Natural killer cell (primary cell): ENCODE measurements at places on chromosomes 4 and X. TPM values are rescaled to one million over a fixed set of nuclear protein-coding genes. Genes with fewer than 3 reads are reported as not detected.
A peak's percentile ranks its signal among the peaks of the same experiment; 100 is the strongest.

Gene TGIF2LX
- total RNA-seq, result not detected

Gene MTNR1A
- not detected for total RNA-seq

Gene FABP2
- not detected for total RNA-seq

GRCh38 chr4:108694423-108694822, 44.0 kb downstream of the OSTC start:
- H3K4me3 ChIP-seq, result no peak overlapping the region
- no peak for DNase-seq
- no peaks in the 10 kb centered on the region for H3K4me1 ChIP-seq

- H3K36me3 ChIP-seq, result no peaks in the 10 kb centered on the region
- DNase-seq, result peak; percentile 12
- peak overlapping the region; percentile 13 for H3K27ac ChIP-seq
- H3K4me3 ChIP-seq, result peak overlapping the region; percentile 34
- H3K27me3 ChIP-seq, result no peaks in the 10 kb centered on the region
- H3K4me1 ChIP-seq, result peaks cover 7% of the 10 kb centered on the region
Observed at GRCh38 chr4:103098756-103099440, 736 bp downstream of the BDH2 start.

DNA sequence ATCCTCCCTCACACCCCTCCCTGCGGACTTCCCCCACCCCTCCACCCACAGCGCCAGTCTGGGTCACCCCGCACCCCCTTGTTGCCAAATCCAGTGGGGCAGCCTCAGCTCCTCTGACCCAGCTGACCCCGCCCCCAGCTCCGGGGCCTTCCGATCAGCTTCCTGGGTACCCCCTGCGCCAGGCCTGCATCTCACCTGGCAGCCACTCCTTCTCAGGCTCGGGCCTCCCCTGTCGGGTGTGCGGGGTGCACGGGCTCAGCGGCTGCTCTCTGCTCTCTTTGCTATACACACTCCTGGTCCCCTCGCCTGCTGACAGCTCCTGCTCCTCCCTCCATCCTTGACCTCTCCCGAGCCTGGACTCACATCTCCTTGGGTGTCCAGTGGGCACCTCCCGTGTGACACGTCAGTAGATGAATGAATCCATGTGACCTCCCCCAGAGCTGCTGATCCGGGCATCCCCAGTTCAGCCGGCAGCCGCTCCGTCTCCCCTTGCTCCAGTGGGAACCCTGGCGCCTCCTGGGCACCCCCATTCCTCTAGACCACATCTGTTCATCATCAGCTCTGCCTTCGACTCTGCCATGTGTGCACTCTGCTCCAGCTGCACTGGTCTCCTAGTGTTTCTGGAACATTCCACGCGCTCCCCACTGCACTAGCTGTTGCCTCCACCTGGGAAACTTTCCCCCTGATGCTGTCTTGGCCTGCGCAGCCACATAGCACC, 9.9 kb downstream of the CFAP99 start:
- H3K27ac ChIP-seq, result no peak overlapping the region
- H3K4me3 ChIP-seq, result no peak overlapping the region
- no peaks in the 10 kb centered on the region for H3K27me3 ChIP-seq
